CD4-positive, alpha-beta T cell treated with Interleukin-4 for 4 hours (primary cell): ENCODE measurements at places on chromosomes 4 and X.

DNA sequence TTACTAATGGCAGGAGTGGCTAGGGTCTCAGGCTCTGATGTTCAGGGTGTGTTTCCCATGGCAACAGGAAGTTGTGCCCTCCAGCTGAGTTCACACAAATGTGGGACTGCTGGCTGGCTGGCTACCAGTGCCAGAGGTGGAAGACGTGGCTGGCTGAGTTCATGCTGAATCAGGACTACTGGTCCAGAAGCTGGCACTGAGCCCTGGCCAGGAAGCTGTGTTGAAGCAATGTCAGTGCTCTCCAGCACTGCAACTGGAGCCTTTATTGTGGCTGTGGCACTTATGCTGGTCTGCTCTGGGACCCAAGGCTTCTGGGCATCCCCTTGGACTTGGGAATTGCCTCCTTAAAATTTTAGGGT, 42.0 kb upstream of the ZXDA start:
- DNase-seq, result no peak

DNA sequence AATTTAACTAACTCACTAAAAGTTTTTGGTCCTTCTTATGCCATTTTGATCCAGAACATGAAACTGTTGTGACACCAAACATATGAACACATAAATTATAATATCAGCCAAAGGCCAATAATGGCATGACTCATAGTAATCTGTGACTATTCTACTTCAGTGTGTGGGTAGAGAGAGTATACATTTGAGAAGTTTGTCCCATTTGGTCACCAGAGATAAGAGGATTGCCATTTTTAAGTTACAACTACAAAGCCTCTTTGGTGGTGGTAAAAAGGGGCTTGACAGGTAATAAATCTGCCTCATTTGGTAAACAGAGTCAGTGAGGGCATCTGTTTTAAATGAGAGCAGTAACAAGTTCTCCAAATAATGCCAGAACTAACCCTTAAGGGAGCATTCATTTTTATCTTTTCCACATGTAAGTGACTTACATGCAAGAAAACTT, 117.9 kb downstream of the TBC1D19 start:
- DNase-seq, result no peak

GRCh38 chrX:44529310-44529709, 13.3 kb downstream of the FUNDC1 start:
- no peak for DNase-seq

GRCh38 chrX:73400136-73400748, 46.6 kb upstream of the CDX4 start:
- no peak for DNase-seq

GRCh38 chrX:69067841-69068240, 97.4 kb downstream of the PJA1 start:
- no peak for DNase-seq

- no peak for DNase-seq
These were observed 150.0 kb downstream of the TTC29 start for GRCh38 chr4:146795711-146796110.

DNA sequence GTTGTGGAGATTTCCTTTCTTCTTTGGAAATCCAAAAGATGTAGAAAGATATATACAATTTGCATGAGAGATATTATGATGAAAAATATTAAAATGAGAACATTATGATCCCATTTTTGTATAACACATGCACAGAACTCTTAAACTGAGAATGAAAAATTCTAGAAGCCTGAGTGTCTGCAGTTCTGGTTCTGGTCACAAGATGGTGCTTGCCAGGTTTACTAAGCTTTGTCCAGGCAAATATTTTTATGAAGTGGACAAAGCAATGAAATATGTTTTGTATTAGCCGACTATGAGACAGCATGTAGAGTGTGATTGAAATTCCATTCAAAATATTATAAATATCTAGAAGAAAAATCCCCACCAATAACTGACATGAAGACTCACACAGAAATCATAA, 2.2 kb downstream of the PWWP3B start:
- DNase-seq, result no peak

- DNase-seq, result no peak
These were observed 219.7 kb downstream of the NSUN7 start for GRCh38 chr4:40969501-40969900.

GRCh38 chrX:65903750-65904149, 136.1 kb downstream of the VSIG4 start:
- no peak for DNase-seq

DNA sequence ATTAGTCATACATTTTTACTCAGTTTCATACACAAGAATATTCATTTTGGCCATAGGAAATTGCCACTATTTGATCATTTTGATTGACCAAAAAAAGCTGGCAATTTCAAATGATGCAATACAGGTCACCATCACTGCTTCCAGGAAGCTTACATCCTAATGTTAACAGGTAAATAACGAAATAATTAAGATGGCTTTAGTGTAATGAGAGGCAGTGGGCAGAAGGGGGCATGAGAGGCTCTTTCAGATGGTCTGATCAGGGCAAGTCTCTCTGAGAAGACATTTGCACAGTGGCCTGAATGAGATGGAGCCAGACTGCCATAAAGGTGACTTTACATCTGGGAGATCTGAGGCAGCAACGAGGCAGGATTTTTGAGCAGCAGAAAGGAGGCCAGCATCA, 170.7 kb downstream of the SLIT2 start:
- peak; percentile 42 for DNase-seq

GRCh38 chr4:153887217-153887616, 98.3 kb upstream of the SFRP2 start:
- no peak for DNase-seq

DNA sequence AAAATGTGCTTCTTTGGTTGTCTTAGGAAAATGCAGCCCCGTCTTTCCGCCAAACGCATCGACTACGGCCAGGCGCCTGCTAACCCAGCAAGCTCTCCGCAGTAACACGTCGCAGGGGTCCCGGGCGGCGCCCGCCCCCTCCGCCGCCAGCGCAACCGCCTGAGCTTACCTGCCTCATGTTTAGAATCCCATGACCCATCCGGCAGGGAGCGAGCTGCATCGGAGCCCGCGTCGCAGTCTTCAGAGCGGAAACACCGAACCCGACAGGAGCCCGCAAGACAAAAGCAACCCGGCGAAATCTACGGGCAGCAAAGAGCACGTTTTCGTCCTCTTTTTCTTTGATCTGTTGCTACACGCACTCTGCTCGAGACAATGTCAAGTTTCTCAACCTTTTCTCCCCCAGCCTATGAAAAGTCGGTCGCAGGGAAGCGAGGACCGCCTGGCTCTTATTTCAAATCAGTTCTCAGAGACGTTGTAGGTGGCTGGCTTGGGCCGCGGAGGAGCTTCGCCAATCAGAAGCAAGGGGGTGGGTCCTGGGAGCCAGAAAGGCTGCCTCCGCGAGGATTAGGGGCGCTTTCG, at the start of gene MID1:
TSS of gene MID1 (minus strand) at position 465 of the 579 bp plus-strand sequence. CDS start 53,038 bp downstream, outside the sequence.
- no peak for DNase-seq

DNA sequence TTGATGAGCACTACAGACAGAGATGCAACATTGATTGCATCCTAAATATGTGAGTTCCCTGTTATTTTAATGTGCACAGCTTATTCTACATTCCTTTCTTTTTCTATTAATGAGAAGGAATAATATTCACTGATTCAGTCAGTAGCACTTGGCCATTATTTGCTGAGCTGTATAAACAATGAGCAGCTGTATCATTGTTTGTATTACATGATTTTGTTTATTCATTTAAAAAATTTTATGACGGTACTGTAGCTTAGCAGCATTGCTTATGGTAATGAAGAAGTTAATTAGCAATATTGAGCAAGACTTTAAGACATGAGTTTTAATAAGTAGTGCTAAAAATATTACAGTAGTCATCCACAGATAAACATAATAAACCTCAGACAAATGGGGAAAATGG, 582.0 kb downstream of the ADGRL3 start:
- no peak for DNase-seq

GRCh38 chr4:73743281-73743680, 2.9 kb downstream of the CXCL8 start:
- DNase-seq, result no peak

DNA sequence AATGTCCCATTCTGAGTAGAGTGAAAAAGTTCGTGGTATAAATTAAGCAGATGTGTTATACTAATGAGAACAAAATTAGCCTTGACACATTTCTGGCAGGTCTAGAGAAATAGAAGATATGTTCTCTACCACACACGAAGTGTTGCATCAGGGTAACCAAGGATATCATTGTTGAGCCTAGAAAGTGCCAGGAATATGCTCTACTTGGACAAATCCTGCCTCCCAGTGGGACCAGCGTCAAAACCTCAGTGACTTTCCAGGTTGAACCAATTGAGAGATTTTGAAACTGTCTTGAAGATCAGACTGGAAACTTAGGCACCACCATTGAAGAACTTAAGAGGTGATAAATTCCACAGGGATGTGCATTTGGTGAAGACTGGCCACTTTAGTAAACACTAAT, 115.9 kb downstream of the HPGD start:
- no peak for DNase-seq

- DNase-seq, result peak; percentile 26
These were observed 6.4 kb downstream of the PPEF2 start for GRCh38 chr4:75895744-75896314.

GRCh38 chrX:23756165-23756564, 13.1 kb upstream of the ACOT9 start:
- peak; percentile 71 for DNase-seq

- no peak for DNase-seq
These were observed 33.0 kb upstream of the CXCL8 start for GRCh38 chr4:73707269-73707875.

DNA sequence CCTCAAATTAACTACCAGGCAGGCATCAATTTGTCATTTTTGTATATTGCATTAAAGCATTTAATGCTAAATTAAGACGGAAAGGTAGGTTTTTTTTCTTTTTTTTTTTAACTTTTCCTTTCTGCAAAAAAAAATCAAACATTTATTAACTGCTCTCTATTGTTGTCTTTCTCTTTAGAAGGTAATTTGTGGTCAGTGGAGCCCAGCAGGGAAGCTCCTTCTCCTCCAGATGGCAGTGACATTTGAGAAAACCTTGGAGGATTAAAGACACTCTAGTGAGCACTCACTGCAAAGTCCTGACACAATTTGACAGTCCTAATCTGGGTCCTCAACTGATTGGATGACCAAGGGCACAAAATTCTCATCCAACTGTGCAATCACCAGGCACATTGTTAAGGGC, 102.4 kb downstream of the SLIT2 start:
- DNase-seq, result no peak

DNA sequence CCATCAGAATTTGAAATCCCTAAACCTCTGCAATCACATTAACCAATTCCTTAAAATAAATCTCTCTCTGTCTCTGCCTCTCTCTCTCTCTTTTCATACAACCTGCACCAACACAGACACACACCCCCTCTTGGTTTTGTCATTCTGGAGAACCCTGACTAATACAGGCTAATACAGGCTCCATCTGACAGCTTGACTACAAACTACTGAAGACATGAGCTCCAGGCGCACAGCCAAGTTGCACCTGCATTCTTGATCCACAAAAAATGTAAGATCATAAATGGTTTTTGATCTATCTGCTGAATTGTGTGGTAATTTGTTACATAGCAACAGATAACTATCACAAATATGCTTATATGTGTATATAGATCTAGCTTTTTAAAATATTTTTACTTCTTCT, 2414.2 kb downstream of the PCDH7 start:
- DNase-seq, result no peak

DNA sequence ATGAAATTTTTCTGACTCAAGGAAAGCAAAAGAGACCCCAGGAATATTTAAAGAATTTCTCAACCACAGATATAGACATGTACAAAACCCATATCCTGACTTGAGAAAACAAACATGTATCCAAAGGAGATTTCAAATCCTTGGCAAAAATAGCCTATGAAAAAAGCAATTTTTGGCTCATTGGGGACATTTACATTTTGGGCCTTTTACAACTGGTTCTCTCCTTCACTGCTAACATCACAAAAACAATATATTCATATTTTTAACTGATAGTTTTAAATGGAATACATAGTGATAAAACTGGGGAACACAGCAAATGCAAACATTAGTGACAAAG, 65.0 kb downstream of the SH3RF1 start:
- DNase-seq, result no peak

- DNase-seq, result no peak
These were observed 63.6 kb upstream of the TSPAN5 start for GRCh38 chr4:98722000-98722399.

DNA sequence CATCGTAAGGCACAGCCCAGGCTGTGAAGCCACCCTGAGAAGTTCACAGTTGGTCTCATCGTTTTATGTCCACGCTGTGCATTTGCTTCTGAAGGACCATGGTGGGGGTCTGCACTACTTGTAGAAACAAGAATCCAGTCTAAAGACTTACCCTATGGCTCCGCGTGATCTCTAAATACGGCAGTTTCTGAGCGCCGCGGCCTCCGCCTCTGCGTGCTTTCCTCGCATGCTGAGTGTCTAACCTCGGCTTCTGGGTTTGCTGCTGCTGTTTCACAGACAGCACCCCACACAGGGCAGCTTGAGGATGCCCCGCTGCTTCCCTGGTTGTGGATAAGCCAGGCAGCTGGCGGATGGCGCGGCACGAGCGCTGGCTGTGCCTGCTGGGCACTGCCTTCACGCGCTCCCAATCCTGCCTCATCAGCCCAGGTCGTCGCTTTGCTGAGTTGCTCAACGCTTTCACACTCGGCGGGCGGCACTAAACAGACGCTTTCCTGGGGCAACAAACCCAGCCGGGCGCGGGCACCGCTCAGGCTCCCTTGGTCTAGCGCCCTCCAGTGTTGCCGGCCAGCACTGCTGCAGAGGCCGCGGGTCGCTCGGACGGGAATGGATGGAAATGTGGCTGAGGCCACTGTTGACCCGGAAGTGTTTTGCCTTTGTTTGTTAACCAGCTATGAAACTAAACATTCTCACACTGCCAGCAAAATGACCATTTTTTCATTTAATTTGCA, 39.2 kb downstream of the FGFRL1 start:
- no peak for DNase-seq

- DNase-seq, result no peak
These were observed 88.0 kb downstream of the IQCM start for GRCh38 chr4:149727663-149728062.

GRCh38 chrX:19867411-19867732, 20.0 kb downstream of the SH3KBP1 start:
- no peak for DNase-seq

GRCh38 chr4:183057255-183057654, 41.8 kb upstream of the WWC2 start:
- DNase-seq, result no peak

- no peak for DNase-seq
These were observed 33.9 kb upstream of the CDX4 start for GRCh38 chrX:73412930-73413329.

DNA sequence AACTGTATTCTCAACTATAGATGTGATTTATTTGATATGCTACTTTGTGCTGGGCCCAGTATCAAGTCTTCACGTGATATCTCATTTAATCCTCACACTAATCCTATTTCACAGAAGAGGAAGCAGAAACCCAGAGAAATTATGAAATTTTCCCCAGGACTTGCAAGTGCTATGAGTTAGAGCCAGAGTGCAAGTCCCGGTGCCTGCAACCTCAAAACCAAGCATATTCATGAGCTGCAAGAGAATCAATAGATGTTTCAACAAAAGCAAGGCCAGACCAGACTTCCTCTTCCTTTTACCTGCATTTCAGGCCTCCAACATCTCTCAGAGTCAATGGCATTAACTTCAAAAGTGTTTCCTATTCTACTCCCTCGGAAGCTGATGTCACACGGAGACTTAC, 92.2 kb upstream of the GATB start:
- DNase-seq, result no peak
